Prostate gland (tissue), 2 donors: ENCODE measurements at places on chromosomes 4 and X.

DNA sequence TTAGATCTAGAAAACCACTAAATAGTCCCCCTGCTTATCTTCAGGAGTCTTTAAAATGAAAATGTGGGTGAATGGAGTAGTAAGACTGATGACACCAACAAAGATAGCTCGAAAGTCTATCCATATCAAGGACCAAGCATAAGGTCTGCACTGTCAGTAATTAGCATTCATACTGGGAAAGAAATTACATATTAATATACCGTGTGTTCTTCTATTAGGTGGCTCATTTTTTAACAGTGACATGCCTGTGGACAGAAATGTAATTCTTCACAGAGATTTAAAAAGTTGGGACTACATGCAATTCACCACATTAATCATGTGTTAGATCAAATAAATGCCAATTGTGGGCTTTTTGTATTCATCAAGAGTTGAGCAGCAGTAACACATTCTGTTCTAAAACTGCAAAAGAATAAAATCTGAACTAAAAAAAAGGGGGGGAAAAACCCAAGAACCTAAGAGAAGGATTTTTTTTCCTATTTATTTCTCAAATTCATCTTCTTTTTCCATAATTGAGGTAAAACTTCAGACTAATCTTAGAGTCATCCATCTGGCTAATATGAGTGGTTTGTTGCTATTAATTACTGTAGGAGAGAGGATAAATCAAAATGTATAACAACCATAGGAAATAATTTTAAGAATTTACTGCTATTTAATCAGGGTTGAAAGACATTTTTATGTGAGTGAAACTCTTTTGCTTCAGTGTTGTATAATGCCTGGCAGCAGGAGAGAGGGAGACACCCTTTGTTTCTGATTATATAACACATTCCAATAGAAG is 386.7 kb upstream of the IGFBP7 start:
- no peaks in the 10 kb centered on the region for H3K4me1 ChIP-seq
- H3K4me3 ChIP-seq, result no peak overlapping the region
- H3K27ac ChIP-seq, result no peak overlapping the region
- no peaks in the 10 kb centered on the region for H3K36me3 ChIP-seq
- no peak for DNase-seq

DNA sequence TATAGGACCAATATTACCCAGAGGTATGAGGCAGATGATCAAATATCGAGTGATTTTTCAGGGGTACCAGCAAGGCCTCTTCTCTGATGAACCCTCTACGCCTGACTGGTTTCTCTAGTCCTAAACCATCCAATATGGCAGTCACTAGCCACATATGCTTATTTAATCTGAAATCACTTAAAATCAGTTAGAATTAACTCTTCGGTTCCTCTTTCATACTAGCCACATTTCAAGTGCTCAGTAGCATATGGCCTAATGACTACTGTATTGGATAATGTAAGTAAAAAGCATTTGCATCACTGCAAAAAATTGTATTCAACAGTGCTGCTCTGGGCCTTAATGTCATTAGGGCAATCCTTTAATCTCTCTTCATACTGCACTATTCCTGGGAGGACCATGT is 4.4 kb upstream of the APBB2 start:
- no peaks in the 10 kb centered on the region for H3K36me3 ChIP-seq
- DNase-seq, result no peak
- peaks cover 2% of the 10 kb centered on the region for H3K4me1 ChIP-seq

- H3K27me3 ChIP-seq, result no peaks in the 10 kb centered on the region
- H3K4me1 ChIP-seq, result no peaks in the 10 kb centered on the region
- DNase-seq, result no peak
- H3K4me3 ChIP-seq, result no peak overlapping the region
- no peak overlapping the region for H3K27ac ChIP-seq
- no peaks in the 10 kb centered on the region for H3K36me3 ChIP-seq
Observed at GRCh38 chr4:114149-114548, 10.2 kb upstream of the ZNF718 start.

GRCh38 chr4:67659065-67659464 is 41.9 kb downstream of the UBA6 start:
- no peaks in the 10 kb centered on the region for H3K4me1 ChIP-seq
- H3K4me3 ChIP-seq, result no peak overlapping the region
- no peak overlapping the region for H3K27ac ChIP-seq
- H3K36me3 ChIP-seq, result no peaks in the 10 kb centered on the region

GRCh38 chr4:137421796-137422195 is 110.5 kb downstream of the PCDH18 start:
- no peaks in the 10 kb centered on the region for H3K36me3 ChIP-seq
- H3K4me1 ChIP-seq, result no peaks in the 10 kb centered on the region
- no peak for DNase-seq
- no peaks in the 10 kb centered on the region for H3K27me3 ChIP-seq
- H3K27ac ChIP-seq, result no peak overlapping the region

- H3K27ac ChIP-seq, result no peak overlapping the region
- H3K4me3 ChIP-seq, result no peak overlapping the region
- no peaks in the 10 kb centered on the region for H3K4me1 ChIP-seq
- H3K27me3 ChIP-seq, result no peaks in the 10 kb centered on the region
Observed at GRCh38 chr4:148315049-148315448, 127.2 kb downstream of the NR3C2 start.

GRCh38 chrX:41449615-41450014 is 2.5 kb downstream of the NYX start:
- H3K4me1 ChIP-seq, result no peaks in the 10 kb centered on the region
- DNase-seq, result no peak
- no peaks in the 10 kb centered on the region for H3K27me3 ChIP-seq
- no peak overlapping the region for H3K4me3 ChIP-seq
- H3K36me3 ChIP-seq, result no peaks in the 10 kb centered on the region

DNA sequence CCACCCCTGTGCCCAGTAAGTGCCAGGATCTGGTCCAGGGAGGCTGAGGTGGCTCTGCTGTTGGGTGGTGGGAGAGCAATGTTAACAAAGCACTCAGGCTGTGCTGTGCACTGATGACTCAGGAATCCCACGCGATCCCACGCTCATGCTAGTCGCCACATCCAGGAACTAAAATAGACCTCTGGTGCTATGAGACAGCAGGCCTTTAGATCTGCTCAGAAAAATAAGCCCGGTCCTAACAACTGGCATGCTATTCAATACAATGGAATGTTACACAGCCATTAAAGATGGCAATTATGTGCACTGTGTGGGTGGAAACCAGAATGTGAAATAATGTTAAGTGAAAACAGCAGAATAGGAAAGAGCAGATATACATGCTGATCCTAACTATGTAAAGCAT is 26.0 kb downstream of the ARL13A start:
- DNase-seq, result no peak
- H3K4me3 ChIP-seq, result no peak overlapping the region
- no peaks in the 10 kb centered on the region for H3K27me3 ChIP-seq
- H3K4me1 ChIP-seq, result no peaks in the 10 kb centered on the region
- no peaks in the 10 kb centered on the region for H3K36me3 ChIP-seq
- no peak overlapping the region for H3K27ac ChIP-seq

DNA sequence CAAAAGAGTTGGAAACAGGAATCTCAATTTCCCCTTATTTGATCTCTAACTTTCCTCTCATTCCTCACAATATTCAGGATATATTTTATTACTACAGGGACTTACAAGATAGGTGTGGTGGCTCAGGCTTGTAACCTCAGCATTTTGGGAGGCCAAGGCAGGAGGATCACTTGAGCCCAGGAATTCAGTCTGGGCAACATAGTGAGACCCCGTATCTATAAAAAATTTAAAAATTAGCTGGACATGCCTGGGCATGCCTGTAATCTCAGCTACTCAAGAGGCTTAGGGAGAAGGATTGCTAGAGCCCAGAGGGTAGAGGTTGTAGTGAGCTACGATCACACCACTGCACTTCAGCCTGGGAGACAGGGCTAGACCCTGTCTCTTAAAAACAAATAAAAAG is 200.4 kb downstream of the CAMK2D start:
- no peaks in the 10 kb centered on the region for H3K27me3 ChIP-seq
- DNase-seq, result no peak
- H3K4me3 ChIP-seq, result no peak overlapping the region
- no peak overlapping the region for H3K27ac ChIP-seq
- no peaks in the 10 kb centered on the region for H3K4me1 ChIP-seq

DNA sequence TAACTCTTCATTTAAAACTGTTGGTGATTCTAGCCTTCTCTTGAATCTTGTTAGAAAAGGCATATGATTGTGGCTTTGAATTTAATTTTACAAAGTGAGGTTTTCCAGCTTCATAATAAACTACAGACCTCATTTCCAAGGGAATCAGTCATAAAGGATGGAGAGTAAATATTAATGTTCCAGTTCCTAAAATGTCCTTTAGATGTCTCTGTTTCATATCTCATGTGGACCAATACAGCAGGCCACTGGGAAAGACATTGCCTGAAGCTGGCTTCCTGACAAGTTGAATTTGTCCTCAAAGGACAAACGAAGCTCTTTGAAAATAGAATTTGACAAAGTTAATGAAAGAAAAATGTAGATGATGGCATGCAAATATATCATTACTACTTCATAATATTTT is 125.4 kb downstream of the ZNF330 start:
- no peak for DNase-seq
- no peaks in the 10 kb centered on the region for H3K27me3 ChIP-seq
- H3K36me3 ChIP-seq, result no peaks in the 10 kb centered on the region
- no peak overlapping the region for H3K27ac ChIP-seq

GRCh38 chr4:144509088-144510015 is 136.6 kb upstream of the HHIP start:
- no peaks in the 10 kb centered on the region for H3K27me3 ChIP-seq
- no peaks in the 10 kb centered on the region for H3K4me1 ChIP-seq
- no peak overlapping the region for H3K4me3 ChIP-seq

GRCh38 chrX:12065251-12065650 is 73.0 kb upstream of the FRMPD4 start:
- H3K27me3 ChIP-seq, result no peaks in the 10 kb centered on the region
- no peak overlapping the region for H3K4me3 ChIP-seq
- no peak for DNase-seq

- H3K4me1 ChIP-seq, result no peaks in the 10 kb centered on the region
- DNase-seq, result no peak
- no peaks in the 10 kb centered on the region for H3K27me3 ChIP-seq
- no peaks in the 10 kb centered on the region for H3K36me3 ChIP-seq
Observed at GRCh38 chrX:13001097-13001496, 26.2 kb downstream of the TMSB4X start.

GRCh38 chr4:13580036-13580435 is 35.7 kb upstream of the NKX3-2 start:
- H3K4me3 ChIP-seq, result no peak overlapping the region
- no peak overlapping the region for H3K27ac ChIP-seq

DNA sequence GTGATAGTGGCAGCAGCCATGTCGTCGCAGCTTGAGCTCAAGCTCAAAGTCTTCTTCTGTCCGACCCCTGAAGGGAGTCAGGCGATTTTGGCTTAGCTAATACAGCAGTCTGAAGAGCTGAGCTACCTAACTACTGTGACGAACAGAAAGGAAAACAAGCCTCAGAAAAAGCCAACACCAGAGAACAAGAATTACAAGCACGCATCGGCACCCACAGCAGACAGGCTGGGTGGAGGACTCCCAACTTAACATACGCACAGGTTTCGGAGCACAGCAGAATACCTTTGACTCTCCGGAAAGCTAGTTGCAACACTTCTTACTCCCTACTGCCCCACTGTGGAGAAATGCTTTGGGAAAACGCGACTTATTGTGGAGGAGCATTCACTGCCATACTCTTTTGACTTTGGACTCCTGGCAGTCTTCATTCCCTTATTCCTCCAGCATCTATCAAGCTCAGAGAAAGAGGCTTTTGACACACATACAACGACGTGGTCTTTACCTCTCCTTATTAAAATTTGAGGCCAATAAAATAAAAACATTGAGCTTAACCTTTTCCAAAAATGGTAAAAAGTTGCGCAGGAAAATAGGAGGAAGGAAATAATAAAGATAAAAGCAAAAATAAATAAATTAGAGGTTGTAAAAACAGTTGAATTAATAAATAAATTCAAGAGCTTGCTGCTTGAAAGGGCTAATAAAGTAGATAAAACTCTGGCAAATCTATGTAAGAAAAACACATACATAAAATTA is 41.3 kb upstream of the GPC3 start:
- no peaks in the 10 kb centered on the region for H3K4me1 ChIP-seq
- H3K27ac ChIP-seq, result no peak overlapping the region
- no peaks in the 10 kb centered on the region for H3K36me3 ChIP-seq
- DNase-seq, result peak; percentile 32
- H3K27me3 ChIP-seq, result no peaks in the 10 kb centered on the region
- no peak overlapping the region for H3K4me3 ChIP-seq

DNA sequence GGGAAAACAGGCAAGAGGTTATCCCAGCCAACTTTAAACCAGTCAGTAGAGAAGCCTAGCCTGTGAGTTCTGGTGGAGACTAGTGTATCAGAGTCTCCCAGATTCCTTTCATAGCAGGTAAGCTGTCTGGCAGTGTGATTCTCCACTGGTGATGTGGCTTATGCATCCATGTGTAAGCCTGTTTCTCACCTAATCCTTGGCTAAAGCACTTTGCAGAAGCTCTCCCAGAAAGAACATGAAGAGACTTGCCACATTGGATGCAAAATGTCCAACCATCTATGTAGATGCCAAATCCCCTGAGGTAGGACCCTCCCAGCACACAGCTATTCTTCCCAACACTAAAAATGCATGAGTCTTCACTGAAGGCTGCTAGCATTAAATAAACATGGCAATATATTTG is 111.7 kb downstream of the CHRNA9 start:
- DNase-seq, result peak; percentile 57
- no peaks in the 10 kb centered on the region for H3K36me3 ChIP-seq
- peaks cover 19% of the 10 kb centered on the region for H3K4me1 ChIP-seq
- H3K27me3 ChIP-seq, result no peaks in the 10 kb centered on the region
- H3K4me3 ChIP-seq, result no peak overlapping the region

DNA sequence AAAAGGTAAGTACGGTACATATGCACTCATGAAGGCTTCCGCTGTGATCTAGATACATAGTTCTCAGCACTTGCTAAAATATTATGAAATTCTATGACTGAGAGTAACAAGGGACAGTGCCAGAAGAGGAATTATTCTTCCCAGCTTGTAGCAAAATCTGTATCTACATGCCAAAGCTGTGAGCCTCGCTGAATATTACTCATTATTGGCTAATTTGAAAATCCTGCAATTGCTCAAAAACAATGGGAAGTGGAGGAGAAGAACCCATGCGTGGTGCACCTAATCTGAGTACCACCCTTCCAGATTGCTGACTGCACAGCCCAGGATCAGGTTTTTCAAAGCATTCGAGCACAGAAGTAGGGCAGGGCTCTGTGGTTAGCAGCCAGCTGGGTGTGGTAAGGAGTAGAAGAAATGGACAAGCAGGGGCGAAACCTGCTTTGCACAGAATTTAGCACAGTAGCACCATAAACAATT is 17.4 kb upstream of the PDCL2 start:
- no peaks in the 10 kb centered on the region for H3K36me3 ChIP-seq
- no peak overlapping the region for H3K4me3 ChIP-seq
- H3K27ac ChIP-seq, result no peak overlapping the region
- no peaks in the 10 kb centered on the region for H3K27me3 ChIP-seq

GRCh38 chr4:89294573-89295269 is 12.9 kb downstream of the GPRIN3 start:
- DNase-seq, result no peak
- no peaks in the 10 kb centered on the region for H3K27me3 ChIP-seq
- no peak overlapping the region for H3K4me3 ChIP-seq
- H3K4me1 ChIP-seq, result no peaks in the 10 kb centered on the region
